ENCODE measurements at places on chromosomes 4 and X. TPM values are rescaled to one million over a fixed set of nuclear protein-coding genes. Genes with fewer than 3 reads are reported as not detected.

DNA sequence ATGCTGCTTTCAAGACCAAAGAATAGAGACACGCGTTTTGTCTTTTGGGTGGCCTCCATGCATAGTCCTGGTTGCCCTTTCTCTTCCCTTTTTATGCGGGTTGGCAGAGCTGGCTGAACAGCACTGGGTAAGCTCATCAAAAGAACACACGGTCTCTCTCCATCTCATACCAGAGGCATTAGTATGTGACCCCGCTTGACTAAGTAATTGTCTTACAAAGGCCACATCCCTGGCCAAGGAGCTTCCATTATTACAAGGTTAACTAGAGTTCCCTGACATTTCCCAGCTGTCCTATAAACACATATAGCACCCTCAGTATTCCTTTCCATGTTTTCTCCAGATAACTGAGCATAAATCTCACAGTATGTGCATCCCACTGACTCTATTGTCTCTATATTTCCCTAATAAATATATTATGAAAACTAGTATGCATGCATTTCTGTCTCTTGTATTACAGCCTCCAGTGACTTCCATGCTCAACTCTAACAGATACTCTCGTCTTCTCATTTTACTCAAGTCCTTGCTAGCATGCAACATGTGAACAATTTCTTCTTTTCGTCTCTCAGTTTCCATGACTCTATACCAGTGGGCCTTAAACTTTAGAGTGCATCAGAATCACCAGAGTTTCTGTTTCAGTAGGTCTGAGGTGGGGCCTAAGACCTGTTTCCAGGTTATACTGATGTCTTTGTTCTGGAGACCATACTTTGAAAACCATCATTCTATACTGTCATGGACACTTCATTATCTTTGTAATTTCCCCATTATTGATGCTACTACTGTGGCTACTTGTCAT lies 247.7 kb upstream of the ARSJ start:
- DNase-seq, result no peak

- DNase-seq, result no peak
Measured at GRCh38 chr4:61202638-61203435, 2.7 kb downstream of the ADGRL3 start.

DNA sequence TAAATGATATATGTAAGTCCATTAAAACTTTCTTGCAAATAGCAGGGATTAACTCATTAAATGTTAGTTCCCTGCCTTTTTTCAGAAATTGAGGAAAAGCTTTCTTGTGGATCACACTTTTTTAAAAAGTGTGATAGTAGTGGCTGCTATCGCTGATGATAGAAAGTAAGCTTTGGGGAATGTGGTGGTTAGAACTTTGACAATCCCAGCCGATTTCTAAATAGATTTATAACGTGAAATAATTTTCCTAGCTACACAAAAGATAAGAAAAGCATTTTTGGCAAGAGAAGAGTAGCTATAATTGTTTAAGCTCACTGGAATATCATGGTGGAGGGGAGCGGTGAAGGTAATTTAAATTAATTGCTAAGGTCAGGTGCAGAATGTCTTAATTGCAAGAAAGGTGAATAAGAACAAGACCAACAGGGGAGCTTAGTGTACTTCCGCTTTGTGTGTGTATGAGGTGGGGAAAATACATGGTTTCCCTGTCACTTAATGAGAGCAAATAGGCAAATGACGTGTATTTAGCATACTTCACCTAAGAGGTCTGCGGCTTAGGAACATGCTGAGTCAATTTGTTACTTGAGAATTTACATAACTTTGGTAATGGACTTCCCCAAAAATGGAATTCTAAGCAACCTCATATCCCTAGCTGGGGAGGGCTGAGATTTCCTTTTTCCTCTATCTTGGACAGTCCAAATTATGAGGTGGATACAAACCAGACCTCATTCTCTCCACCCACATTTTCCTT lies 11.7 kb upstream of the IL21 start:
- DNase-seq, result no peak

DNA sequence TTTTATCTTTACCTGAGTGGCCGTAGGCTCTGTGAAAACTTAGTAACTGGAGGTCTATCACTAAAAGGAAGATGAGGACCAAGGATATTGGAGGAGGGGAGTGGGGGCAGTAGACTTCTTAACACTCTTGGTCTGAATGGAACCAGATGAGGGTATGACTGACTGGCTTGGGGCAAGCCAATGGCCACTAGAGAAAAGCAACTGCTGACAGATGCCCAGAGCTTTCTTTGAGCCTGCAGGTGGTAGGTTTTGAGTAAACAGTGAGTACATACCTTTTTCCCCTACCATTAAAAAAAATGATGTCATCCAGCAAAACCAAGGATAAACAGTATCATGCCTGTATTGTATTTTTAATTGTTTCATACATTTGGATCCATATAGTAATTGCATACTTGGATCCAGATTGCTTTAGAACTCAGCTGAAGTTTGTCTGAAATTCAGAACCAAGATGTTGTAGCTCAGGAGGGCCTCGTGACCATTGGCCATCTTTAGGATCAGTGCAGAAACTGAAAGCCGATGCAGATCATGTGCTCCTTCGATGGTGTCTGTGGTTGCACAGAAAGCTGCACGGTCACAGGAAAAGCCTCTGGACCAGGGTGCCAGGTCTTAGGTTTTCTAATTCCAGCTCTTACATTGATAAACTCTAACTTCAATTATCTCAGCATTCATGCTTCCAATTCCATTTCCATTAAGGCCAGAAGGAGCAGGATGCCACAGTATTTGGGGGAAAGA lies 131.0 kb downstream of the PDGFRA start:
- DNase-seq, result no peak

DNA sequence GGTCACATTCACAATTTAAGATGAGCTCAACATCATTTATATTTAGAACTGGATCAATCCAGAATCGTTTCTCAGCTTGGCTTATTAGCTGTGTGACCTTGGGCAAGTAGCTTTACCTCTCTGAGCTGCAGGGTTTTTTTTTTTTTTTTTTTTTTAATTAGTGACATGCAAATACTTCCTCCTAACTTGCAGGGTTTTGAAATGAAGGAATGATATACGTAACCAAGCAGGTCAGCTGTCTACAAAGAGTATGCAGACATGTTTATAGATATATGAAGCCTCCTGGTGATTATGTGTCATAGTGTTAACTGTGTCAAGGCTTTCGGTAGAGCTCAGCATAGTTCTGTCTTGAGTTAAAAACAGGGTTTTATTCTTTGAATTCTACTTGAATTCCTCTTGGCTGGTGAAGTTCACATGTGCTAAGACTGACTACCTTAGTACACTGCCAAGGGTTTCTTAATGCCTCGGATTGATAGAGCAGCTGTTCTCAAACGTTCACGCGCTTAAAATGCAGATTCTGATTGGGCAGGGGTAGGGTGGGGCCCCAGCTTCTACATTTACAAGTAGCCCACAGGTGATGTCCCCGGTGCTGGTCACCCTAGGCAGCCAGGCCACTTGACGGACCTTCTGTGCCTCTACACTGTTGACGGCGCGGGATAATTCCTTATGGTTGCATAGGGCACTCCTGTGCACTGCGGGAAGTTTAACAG lies 654 bp upstream of the STS start:
- DNase-seq, result peak; percentile 10

GRCh38 chr4:3530663-3531254 lies 1.5 kb downstream of the LRPAP1 start:
- DNase-seq, result no peak

- DNase-seq, result no peak
Measured at GRCh38 chr4:3352941-3353594, 60.2 kb downstream of the RGS12 start.

DNA sequence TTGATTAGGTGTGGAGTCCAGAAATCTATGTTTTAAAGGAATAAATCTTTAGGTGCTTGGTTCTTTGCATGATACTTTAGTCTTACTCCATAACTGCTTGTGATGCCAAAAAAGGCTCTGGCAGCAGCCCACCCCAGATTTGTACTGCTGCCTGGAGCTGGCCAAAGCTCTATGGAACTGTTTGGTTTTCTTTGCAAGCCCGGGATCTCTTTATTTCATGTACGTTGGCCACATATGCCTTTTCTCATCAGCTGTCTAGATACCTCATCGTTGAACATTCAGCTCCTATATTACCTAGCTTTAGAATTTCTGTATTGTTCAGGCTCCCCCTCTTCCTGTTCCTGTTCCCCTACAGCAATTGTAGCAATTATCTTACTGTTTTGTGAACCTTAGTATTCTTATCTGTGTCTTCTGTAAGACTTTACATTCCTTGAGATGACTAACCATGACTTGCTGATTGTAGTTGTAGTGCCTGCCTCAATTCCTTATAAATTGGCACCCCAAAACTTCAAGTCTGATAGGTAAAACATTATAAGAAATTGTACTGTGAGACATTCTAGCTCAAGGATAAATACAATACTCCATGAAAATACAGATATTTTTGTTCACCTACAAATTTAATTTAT lies 199.4 kb upstream of the GPRIN3 start:
- DNase-seq, result no peak

DNA sequence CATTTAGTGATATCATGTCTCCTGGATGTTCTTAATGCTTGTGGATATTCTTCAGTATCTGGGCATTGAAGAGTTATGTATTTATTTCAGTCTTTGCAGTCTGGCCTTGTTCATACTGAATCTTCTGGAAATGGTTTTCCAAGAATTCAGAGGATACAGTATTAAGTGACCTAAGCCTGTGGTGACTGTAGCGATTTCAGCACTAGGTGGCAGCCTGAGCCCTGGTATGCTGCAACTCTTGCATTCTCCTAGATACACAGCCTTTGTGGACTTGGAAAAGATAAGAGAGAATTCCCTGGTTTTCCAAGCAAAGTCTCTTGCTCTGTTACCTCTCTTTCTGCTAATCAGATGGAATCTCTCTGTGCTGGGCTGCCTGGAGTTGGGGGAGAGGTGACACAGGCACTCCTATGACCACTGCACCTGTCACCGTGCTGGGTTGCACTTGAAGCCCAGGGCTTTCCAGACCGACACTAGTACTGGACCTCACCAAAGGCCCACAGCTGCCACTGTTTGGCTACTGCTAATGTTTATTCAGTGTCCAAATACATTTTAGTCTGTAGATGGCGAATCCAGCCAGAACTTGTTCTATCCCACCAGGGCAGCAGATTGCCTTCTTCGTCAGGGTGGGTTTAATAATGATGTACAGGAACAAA lies 19.3 kb upstream of the SPIN2A start:
- peak; percentile 10 for DNase-seq

DNA sequence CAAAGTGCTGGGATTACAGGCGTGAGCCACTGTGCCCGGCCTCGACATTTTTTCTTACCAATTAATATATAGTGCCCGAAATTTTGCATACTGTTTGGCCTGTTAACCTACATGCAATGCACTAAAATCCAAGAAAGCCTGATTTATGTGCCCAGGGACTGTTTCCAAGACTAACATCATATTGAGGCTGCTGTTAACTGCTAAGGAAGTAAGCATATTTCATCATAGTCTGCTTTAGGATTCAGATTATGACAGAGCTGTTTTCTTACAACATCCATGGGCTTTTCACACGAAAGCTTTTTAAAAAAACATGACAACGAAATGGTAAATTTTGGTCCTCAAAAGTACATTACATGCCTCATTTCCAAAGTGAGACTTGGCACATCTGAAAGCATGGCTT lies 84.4 kb downstream of the STOX2 start:
- no peak for DNase-seq

- DNase-seq, result no peak
Measured at GRCh38 chr4:15898902-15899301, 39.6 kb downstream of the FGFBP1 start.

- no peak for DNase-seq
Measured at GRCh38 chr4:9954468-9954867, 66.8 kb downstream of the SLC2A9 start.

DNA sequence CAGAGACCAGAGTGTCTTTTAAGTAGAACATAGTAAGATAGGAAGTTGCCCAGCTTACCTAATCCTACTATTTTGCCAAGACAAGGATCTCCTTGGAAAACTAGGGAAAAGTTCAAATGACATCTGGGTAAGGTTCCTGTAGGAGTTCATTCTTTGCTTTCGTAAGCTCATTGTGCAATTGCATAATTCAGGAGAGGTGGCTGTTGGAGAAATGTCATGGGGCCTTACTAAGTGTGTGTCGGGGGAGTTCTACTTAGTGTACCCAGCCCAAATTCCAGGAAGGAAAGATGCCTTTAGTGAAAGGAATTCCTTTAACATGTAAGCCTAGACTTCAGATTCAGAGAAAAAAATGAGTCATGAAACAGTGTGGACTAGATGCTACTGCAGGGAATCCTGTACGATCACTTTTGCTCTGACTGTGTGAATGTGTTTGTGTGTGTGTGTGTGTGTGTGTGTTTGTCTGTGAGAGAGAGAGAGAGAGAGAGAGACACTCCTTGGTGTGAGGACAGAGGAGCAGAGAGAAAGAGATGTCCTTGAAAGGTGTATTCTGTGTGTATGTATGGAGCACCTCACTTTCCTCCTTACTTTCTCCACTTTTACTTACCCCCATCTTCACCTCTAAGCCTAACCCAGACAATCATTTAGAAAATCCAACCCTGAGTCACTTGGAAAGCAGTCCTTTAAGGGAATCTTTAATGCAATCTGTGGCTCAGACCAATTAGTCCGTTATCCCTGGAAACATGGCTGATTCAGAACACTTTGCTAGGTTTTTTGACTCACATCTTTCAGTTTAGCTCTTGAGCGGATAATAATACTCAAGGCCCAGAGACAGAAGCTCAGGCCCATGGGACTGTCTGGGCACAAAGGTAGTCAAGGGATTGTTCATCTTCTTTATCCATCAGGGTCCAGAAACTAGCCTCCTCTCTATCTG lies 114.5 kb upstream of the ACSL4 start:
- DNase-seq, result no peak

DNA sequence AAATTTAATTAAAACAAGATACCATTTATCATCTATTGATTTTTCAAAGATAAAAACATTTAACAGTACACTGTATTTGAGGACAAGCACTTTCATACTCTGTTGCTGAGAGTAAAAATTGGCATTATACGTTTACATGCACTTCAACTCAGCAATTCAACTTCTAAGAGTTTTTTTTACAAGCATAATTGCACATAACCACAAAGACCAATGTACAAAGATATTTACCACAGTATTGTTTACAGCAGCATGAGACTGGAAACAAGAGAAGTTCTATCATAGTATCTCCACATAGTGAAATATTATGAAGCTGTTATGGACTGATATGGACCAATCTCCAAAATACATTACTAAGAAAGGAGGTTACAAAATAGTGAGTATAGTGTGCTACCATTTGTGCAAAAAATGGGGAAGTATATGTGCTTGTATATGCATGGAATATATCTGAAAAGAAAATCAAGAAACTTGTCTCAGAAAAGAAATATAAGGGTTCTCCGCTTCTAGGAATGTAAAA lies 10.9 kb downstream of the GAB3 start:
- DNase-seq, result no peak

GRCh38 chrX:18594079-18594478 lies 77.8 kb downstream of the RS1 start:
- no peak for DNase-seq

- DNase-seq, result no peak
Measured at GRCh38 chr4:98046665-98047064, 96.6 kb downstream of the STPG2 start.

GRCh38 chr4:121011780-121012340 lies 60.5 kb downstream of the NDNF start:
- no peak for DNase-seq

- DNase-seq, result peak; percentile 15
Measured at GRCh38 chr4:80336582-80336981, 1.1 kb downstream of the CFAP299 start.

The YY2 gene
- total RNA-seq, result 1.3 TPM

The NPY2R gene
- not detected for total RNA-seq

The G6PD gene
- 63.7 TPM for total RNA-seq

The GC gene
- not detected for total RNA-seq

The POU3F4 gene
- not detected for total RNA-seq

The NKX3-2 gene
- not detected for total RNA-seq

Data from activated naive CD4-positive, alpha-beta T cell treated with anti-CD3 and anti-CD28 coated beads for 36 hours (primary cell).